ENCODE measurements at places on chromosomes 16 and 17.

DNA sequence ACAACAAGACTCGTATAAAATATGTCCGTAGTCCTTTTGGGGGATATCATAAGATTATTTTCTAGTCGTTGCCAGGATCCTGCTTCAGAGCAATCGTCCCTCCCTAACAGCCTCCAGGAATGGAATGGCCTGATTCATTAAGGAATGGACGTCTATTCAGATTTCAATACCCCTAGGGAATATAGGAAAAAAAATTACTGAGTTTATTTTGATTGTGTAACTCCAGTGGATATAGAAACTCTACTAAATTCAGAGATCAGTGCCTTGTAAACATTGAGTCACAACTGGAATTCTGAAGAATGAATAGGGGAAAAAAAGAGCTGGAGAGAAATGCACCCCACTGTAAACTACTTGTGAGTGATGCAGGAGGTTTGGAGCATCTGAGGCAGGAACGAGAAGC is 1171.5 kb upstream of the GOT2 start:
- DNase-seq = no peak

DNA sequence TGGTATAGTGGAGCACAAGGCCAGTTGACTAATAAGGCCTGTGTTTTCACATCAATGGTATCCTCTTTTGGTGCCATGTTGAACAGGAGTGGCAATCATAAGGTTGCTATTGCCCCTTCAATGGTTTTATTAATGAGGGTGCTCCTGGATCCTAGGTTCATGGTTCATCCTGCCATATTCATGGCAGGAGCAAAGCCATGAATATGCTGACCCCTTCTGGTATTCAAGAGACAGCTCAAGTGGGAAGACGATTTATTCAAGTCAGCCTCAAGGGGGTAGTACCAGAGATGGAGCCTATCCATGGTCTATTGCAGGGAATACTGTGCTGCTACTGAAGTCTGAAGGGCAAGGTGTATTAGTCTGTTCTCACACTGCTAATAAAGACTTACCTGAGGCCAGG is 2.6 kb downstream of the ABCA9 start:
- no peak for DNase-seq

- no peak for DNase-seq
Measured at GRCh38 chr17:52938623-52939230, 780.2 kb upstream of the CA10 start.

GRCh38 chr17:39823407-39824054 is 40.6 kb downstream of the IKZF3 start:
- no peak for DNase-seq

DNA sequence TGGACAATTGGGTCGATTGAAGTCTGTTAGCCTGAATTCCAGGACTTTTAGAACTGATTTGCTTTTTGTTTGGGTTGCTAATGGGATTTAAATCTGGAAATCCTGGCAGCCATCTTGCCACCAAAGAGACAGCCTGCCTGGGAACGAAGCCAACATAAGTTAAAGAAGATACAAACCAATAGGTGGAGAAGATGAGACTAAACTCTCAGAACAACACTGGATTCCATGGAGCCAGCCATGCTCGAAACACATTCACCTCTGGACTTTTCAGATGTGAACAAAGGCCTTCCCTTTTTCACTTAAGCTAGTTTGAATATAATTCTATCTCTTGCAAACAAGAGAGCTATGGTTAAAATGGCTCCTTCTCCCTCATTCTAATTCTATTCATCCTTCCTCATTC is 135.9 kb downstream of the TOX3 start:
- no peak for DNase-seq

Data from activated CD8-positive, alpha-beta memory T cell treated with anti-CD3 and anti-CD28 coated beads, Interleukin-2, amount 50 U/mL, for 4 hours (primary cell).